NCI-H187 (cell line): ENCODE measurements at places on chromosomes 1 and 21.
A peak's percentile ranks its signal among the peaks of the same experiment; 100 is the strongest.

GRCh38 chr1:17725084-17725719, 29.9 kb upstream of the ACTL8 start:
- peak; percentile 40 for DNase-seq

- DNase-seq: no peak
Measured at GRCh38 chr1:8031176-8031785, 5.2 kb upstream of the ERRFI1 start.

DNA sequence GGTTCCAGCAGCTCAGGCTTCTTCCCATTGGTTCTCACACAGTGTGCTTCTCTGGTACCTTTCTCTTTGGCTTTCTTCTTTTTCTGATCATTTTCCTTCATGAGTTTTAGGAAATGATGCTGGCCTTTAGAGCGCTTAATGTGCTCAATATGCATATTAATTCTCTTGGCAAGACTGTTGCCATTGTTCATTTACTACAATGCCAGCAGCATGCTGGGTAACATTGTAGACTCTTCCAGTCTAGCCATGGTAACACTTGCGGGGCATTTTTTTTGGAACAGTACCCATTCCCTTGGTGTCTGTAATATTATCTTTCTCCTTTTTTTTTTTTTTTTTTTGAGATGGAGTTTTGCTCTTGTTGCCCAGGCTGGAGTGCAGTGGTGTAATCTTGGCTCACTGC, 21.7 kb downstream of the UBE4B start:
- DNase-seq: no peak

GRCh38 chr1:66438062-66438461, 95.9 kb upstream of the SGIP1 start:
- no peak for DNase-seq

GRCh38 chr1:1200876-1201810, 5.2 kb downstream of the TNFRSF18 start:
- no peak for DNase-seq

DNA sequence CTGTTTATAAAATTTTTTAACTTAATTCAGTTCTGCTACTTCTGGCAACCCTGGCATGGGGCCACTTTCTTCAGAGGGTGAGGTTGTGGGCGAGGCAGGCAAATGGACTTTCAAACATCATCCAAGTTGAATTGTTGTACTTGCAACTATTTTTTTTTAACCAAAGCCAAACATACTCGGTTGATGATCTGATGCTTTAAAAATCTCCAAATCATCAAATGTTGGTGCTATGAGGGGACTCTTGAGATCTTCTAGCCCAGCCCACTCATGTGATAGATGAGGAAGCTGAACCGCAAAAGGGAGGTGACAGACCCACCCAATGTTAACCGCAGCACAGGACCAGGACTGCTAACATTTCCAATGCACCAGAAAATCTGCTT, 6.7 kb downstream of the SLC1A7 start:
- DNase-seq: no peak

- no peak for DNase-seq
Measured at GRCh38 chr21:39523399-39523798, 71.6 kb downstream of the SH3BGR start.

DNA sequence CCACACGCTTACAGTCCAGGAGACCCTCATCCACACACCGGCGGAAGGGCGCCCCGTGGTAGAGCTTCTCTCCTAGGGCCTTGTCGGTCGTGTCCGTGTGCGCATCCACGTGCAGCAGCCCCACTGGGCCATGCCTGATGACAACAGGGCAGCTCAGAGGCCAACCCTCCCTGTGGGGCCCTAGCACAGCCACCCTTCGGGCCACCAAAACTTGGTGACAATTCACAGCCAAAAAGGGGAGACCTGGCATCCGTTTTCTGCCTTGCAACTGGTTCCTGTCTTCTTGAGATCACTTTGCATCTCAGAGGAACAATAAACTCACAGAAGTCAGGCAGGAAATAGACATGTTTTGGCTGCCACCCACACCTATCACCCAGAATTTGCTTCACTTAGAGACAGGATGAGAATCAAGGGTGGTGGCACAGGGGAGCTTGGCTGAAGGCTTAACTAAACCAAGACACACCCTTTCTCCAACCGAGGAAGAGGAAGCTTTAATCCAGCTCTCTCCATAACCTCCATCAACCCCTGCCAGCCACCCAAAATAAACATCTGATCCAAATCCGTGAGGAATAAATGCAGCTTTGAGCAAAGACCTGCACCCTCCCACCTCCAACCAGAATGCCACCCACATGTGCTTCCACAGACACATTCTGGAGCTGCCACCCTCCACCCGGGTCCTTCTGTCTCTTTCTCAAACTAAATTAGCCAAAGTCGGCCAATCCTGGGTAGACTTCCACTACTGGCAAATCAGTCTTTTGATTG, 5.7 kb downstream of the AGMAT start:
- DNase-seq: no peak

- no peak for DNase-seq
Measured at GRCh38 chr1:107820801-107821200, 144.2 kb downstream of the VAV3 start.

DNA sequence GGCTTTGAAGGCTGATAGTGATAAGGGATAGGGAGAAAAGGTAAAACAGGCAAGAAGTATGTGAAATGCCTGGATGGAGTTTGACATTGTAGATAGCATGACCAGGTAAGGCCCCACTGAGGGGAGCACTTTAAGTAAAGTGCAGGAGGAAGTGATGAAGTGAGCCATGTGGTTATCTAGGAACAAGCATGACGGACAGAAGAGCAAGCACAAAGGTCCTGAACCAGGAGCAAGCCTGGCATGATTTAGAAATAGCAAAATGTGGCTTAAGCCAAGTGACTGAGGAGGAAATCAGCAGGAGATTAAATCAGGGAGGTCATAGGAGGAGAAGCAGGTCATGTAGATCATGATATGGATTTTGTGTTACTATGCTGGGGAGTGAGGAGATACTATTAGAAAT, 129.2 kb downstream of the GLUL start:
- DNase-seq: no peak
